ENCODE measurements at places on chromosomes 11 and 22.

- DNase-seq = no peak
Measured at GRCh38 chr22:42284643-42285181, 14.3 kb upstream of the TCF20 start.

- DNase-seq = no peak
Measured at GRCh38 chr22:19808873-19809478, 45.7 kb downstream of the GNB1L start.

- no peak for DNase-seq
Measured at GRCh38 chr11:36622431-36623136, 24.5 kb upstream of the RAG2 start.

- DNase-seq = no peak
Measured at GRCh38 chr11:83554876-83555275, 268.7 kb upstream of the CCDC90B start.

DNA sequence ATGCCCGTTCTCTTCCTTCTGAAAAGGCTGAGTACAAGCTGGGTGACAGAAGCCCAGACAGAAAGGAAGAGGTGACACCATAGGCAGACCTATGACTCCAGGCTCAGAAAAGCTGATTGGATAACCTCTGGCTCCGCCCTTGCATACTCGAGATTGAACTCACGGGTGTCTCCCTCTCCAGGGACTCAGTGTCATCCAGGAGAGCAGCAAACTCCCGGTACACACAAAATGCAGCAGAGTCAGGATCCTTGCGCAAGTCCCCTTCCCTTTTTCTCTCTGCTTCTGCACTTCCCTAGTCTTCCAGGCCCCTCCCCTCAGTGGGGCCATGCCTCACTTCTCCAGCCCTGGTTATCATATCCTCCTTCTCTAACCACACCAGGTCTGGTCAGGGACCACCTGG, 9.8 kb downstream of the SCN4B start:
- peak; percentile 26 for DNase-seq

GRCh38 chr11:8681837-8682302, 595 bp downstream of the TRIM66 start:
- no peak for DNase-seq

DNA sequence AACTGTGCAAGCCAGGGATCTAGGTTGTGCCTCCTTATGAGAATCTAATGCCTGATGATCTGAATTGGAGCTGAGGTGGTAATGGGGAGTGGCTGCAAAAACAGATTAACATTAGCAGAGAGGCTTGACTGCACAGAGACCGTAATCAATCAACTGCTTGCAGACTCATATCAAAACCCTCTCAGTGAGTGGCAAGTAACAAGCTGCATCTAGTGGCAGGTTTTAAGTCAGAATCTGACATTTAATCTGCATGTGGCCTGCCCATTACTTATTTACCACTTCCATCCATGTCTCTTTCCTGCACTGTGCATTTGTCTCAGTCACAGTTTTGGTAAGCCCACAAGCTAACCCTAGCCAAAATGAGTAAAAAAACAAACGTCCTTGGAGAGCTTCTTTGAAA, 11.2 kb downstream of the C11orf58 start:
- no peak for DNase-seq

- no peak for DNase-seq
Measured at GRCh38 chr11:26072614-26073153, 259.2 kb upstream of the ANO3 start.

GRCh38 chr11:46418751-46419150, 27.2 kb upstream of the CHRM4 start:
- DNase-seq = no peak

DNA sequence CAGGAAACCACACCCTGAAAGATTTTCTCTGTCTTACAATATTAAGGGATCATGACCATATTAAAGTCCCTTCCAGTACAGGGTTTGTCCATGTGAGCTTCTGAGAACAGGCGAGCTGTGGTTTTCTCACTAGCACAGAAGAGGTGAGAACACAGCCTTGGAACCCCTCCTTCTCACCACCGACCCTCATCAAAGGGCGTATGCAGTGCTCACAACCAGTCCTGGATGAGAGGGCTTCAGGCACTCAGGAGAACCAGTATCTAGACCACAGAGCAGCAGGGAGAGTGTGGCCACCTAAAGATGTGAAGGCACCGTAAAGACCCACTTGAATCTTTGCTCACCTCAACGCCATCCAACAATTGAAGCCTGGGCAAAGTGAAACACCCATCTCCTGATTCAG, 397.0 kb downstream of the ETS1 start:
- no peak for DNase-seq

DNA sequence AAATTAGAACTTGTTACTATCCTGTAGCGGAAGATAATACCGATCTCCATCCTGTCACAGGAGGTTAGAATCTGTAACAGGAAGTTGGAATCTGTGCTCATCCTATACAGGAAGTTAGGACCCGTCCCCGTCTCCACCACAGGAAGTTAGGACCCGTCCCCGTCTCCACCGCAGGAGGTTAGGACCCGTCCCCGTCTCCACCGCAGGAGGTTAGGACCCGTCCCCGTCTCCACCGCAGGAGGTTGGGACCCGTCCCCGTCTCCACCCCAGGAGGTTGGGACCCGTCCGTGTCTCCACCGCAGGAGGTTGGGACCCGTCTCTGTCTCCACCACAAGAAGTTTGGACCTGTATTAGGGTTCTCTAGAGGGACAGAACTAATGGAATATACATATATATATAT, 52.2 kb downstream of the FBLN1 start:
- DNase-seq = no peak

DNA sequence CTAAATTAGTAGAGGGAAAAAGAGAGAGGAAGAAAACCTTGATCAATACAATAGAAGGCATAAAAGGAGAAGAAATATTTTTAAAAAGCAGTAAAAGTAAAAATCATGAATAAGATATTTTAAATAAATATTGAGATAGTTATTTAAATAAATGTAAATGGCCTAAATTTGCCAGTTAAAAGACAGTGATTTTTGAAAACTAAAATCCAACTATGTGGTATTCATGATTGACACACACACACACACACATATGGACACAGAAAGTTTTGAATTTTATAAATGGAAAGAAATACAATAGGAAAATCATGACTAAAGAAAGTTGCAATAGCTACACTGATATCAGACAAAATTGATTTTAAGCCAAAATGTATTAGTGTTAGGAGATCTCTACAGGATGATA, 313.1 kb downstream of the TBC1D22A start:
- DNase-seq = no peak

DNA sequence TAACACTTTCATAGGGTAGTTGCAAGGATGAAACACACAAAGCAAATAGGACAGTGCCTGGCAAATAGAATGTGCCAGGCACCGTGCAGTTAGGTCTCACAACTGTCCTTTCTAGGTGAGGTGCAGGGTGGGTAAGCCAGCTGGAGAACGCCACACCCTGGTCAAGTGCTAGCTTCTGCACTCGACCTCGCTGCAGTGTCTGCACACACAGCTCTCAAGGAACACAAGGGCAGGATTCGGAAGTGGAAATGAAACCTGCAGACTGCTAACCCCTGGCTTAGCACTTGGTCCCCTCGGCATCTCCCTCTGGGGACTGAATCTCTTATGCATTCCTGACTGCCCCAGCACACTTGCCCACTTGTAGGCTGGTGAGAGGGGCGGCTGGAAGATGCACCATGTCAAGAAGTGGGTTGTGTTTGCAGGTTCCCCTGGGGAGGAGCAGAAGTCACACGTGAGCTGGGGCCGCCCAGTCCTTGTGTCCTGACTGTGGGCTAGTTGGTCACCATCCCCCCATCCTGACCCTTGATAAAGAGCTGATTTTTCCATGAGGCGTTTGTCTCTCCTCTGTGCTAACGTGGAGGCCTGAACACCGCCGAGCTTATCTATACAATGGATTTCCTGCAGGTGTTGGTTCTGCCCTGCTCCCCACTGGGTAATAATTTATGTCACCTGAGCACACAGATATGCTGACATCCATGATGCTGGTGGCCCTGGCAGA, 89.0 kb downstream of the MICAL2 start:
- DNase-seq = no peak

GRCh38 chr22:27476729-27477128, 324.8 kb downstream of the MN1 start:
- no peak for DNase-seq

- DNase-seq = no peak
Measured at GRCh38 chr11:70506986-70507385, 108.7 kb downstream of the CTTN start.

DNA sequence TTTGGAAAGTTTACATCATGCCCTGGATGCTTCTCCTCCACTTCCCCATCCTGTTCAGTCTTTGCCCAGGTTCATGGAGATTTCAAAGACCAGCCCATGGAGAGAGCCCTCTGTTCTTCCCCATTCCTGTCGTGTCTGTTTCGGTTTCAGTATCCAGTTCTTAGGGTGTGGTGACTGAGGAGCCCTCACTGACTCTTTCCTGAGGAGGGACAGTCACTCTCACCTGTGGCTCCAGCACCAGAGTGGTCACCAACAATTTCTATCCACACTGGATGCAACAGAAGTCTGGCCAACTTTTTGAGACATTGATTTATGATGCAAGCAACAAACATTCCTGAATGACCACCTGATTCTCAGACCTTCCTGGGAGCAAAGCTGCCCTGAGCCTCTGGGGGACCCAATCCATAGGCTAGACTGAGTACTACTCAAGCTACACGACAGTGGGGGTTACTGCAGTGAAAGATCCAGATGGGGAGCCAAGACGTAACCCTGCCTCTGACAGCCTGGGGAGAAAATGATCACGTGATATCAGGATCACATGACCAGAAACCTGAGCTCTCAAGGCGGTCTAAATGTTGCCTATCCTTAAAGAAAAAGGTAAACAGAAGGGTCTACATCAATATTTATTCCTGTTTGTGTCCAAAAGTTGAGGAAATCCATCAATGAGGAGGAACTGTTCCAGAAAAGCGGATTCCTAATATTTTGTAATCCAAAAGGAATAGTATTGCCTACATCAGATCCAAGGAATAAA, 76.2 kb upstream of the VPREB1 start:
- DNase-seq = no peak

GRCh38 chr11:33211580-33211979, 45.6 kb upstream of the HIPK3 start:
- no peak for DNase-seq

DNA sequence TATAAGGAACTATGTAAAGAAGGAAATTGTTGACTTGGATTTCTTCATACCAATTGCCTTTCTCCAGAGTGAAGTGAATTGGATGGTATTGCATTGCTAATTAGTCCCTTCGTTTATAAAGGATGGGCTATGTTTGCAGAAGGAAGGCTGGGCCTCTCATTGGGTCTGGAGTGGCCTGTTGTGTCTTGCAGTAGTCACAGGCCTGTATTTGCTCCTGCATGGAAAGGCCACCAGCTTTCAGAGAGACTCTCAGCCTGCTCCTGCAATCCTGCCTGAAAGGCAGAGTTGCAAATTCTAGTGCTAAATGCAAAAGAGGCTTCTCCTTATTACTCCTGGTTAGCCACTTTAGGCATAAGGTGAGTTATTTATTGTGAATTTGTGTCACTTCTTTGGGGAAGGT, 103.8 kb downstream of the EXT2 start:
- DNase-seq = no peak

- DNase-seq = peak; percentile 78
Measured at GRCh38 chr22:46737976-46738646, at the start of gene CERK. CERK (minus strand) TSS chr22:46738252; CDS start chr22:46738148, 104 bp downstream.

- DNase-seq = no peak
Measured at GRCh38 chr11:91585035-91585801, 639.4 kb upstream of the FAT3 start.

GRCh38 chr11:69232821-69233743, 60.9 kb upstream of the MYEOV start:
- no peak for DNase-seq

DNA sequence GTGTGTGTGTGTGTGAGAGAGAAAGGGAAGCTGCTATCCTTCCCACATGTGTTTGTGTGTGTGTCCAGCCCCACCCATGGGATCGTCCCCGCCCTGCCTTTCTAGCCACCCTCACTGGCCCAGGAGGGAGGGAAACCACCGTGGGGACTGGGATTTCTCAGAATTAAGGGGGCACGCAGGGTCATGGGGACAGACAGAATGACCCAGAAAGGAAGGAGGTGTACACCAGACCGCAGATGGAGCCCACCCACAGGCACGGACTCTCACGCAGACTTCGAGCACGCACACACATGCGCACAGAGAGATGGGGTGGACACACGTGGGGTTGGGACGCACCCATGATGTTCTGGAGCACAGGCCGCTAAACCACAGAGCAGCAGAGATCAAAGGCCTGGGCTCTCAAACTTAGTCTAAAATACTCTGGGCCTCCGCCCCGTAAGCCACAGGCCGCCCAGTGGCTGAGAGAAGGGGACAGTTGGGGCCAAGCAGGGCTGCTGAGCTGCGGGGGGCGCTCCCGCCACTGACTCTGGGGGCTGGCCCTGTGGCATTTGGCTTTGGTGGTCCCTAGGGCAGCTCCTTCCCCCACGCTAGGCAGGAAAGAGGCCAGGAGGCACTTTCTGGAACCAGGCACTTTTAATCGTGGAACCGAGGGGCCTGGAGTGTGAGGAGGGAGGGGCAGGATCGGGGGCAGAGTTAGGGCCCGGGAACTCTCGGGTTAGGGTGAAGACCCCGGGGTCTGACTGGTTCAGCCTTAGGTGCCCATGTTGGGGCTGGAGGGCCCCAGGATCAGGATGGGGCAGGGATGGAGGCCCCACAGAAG, 1.5 kb downstream of the IFITM5 start:
- DNase-seq = no peak

- DNase-seq = no peak
Measured at GRCh38 chr11:130636722-130637464, 188.4 kb downstream of the ADAMTS15 start.

GRCh38 chr11:22920939-22921565, 60.8 kb upstream of the CCDC179 start:
- peak; percentile 36 for DNase-seq

Data from globus pallidus (tissue), 1 donor.